ENCODE measurements at places on chromosomes 12 and 14. TPM values are rescaled to one million over a fixed set of nuclear protein-coding genes. Genes with fewer than 3 reads are reported as not detected.

The GALNT16 gene
- 1.7 TPM for total RNA-seq

The POTEM gene
- total RNA-seq: not detected

The MYL6B gene
- total RNA-seq: 21.9 TPM

The CAPZA3 gene
- not detected for total RNA-seq

The GLT1D1 gene
- total RNA-seq: not detected

The TTC7B gene
- 13.4 TPM for total RNA-seq

The KICS2 gene
- 5.7 TPM for total RNA-seq

The PAPOLA gene
- total RNA-seq: 159 TPM

The CISTR gene
- not detected for total RNA-seq

The CCDC175 gene
- total RNA-seq: 0.79 TPM

The VASH1 gene
- total RNA-seq: 5.6 TPM

The ANO2 gene
- 2.6 TPM for total RNA-seq

DNA sequence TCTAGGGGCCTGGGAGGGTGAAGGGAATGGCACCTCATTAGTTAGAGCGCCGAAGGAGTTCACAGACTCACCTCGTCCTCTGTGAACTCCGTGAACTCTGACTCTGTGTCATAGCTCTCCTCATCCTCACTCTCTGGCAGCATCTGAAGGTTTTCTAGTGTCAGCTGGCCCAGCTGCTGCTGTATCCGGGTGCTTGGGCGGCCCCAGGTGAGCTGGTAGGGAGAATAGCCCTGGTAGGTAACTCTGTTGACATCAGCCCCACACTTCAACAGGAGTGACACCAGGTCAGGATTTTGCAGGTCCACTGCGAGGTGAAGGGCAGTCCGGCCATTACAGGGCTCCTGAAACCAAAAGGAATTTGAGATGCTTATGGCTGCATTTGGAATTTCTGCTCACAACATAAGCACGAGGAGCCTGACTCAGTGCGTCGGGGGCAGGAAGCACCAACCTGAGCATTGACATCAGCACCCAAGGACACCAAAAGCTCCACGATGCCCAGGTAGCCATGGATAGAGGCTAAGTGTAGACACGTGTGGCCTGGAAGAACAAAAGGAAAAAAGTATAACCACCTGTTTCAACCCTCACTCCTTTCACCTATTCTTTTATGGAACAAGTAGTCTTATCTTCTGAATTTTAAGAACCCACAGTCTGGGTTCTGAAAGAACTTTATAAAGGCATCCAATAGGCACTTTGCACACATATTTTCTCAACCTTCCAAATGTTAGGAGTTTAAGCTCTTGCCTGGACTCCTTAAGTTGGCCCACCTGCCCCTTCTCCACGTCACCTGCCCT, 2.0 kb downstream of the NFKBIA start:
- DNase-seq: no peak

DNA sequence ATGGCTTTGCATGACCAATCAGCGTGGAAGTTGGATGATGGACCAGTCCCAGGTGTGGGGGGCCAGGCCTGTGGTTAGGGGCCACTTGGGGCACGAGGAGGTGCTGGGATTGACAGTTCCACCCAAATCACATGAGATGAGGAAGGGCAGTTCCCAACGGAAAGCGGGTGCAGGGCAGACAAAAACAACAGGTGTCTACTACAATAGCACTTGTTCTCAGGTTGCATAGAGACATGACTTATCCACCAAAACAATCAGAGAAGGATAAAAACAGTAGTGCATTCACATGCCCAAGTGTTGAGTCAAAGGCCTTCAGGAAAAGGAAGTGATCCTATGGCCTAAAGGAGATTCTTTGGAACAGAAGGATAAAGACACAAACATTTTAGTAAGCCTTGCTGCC, 14.6 kb upstream of the EIF2B2 start:
- no peak for DNase-seq

DNA sequence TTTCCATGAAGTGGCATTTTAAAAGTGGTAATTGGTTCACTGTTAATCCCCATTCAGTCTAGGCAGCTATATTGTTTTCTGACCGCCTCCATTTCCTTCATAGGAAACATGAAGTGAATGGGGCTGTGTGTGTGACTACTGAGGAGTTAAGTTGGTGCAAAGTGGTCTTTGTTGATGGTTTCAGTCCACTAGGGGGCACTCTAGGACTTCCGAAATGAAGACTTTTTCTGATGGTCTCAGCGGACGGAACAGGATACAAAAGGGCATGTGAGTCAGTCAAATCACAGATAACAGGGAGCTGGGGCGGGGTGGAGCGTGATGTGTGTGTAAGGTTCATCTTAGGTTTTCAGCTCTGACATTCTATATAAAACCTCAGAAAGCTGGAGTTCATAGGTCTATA, 240.1 kb upstream of the OR4E1 start:
- DNase-seq: peak; percentile 48

GRCh38 chr14:50953502-50953901, 9.2 kb upstream of the PYGL start:
- no peak for DNase-seq

DNA sequence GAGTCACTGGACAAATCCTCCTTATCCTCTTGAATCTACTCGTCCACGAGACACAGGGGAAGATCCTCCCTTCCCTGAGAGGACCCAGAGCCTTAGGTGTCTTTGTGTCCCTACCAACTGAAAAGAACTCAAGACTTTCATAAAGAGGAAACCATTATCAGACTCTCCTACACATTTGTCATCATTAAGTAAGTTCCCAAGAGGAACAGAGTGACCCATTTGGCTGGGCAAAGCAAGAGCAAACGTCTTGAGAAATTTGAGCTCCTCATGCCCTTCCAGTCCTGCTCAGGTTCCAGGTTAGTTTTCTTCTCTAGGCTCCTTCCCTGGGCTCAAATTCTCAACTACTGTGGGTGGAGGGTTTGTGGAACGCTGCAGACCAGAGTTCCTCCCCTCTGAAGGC, 5.7 kb downstream of the MLF2 start:
- no peak for DNase-seq

- DNase-seq: no peak
Measured at GRCh38 chr12:98401427-98401826, 114.0 kb upstream of the TMPO start.

- no peak for DNase-seq
Measured at GRCh38 chr12:66170606-66171005, 810 bp upstream of the TMBIM4 start.

- DNase-seq: no peak
Measured at GRCh38 chr14:102396521-102396920, 33.8 kb downstream of the TECPR2 start.

DNA sequence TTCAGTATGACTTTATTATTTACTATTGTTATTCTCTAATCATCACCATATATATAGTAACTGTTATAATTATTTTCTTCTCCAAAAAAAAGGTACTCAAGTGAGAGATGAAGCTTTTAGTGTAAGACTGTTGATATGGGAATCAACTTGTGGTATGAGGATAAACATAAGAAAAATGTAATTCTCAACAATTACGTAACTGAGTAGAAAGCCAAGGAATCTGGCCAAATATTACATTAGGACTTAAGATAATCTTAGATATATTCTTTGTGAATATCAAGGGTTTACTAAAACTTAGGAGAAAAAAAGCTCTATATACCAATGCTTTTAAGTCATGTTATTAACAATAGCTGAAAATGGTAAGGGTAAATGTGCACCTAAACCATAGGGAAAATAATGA, 13.3 kb downstream of the SENP1 start:
- no peak for DNase-seq

GRCh38 chr14:69141550-69141949, 11.4 kb downstream of the DCAF5 start:
- no peak for DNase-seq

DNA sequence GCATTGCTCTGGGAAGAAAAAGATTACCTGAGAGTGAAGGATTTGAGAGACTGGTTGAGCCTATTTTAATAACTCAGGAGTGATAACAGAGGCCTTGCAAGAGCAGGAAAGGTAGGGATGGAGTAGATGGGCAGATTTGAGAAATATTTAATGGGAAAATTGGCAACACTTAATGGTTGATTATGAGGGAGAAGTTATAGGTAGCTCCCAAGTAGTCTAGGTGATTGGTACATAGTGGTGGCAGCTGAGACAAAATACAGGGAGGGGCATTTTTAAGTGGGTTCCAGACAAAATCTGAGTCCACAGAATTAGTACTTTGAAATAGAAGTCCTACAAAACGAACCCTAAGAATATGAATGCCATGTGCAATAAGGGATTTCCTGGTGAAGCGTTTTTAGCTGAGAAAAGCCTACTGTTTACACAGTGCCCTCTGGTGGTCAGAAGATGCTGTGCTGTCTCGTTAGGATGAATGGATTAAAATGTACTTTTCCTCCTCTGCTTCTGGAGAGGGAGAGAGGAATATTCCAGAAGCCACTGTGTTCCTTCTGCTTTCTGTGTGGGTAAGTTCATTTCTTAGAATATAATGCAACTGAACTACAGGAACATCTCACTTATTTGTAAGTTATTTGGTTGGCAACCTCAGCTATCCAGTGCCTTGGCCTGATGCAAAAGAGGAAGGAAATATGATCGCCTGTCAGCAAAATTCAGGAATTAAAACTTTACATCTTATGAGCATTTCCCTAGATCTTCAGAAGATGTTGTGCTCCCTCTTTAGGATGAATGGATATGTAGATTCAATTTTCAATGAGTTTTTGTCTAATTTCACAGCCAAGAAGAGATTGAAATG, 6.5 kb downstream of the ZBTB1 start:
- DNase-seq: peak; percentile 82

DNA sequence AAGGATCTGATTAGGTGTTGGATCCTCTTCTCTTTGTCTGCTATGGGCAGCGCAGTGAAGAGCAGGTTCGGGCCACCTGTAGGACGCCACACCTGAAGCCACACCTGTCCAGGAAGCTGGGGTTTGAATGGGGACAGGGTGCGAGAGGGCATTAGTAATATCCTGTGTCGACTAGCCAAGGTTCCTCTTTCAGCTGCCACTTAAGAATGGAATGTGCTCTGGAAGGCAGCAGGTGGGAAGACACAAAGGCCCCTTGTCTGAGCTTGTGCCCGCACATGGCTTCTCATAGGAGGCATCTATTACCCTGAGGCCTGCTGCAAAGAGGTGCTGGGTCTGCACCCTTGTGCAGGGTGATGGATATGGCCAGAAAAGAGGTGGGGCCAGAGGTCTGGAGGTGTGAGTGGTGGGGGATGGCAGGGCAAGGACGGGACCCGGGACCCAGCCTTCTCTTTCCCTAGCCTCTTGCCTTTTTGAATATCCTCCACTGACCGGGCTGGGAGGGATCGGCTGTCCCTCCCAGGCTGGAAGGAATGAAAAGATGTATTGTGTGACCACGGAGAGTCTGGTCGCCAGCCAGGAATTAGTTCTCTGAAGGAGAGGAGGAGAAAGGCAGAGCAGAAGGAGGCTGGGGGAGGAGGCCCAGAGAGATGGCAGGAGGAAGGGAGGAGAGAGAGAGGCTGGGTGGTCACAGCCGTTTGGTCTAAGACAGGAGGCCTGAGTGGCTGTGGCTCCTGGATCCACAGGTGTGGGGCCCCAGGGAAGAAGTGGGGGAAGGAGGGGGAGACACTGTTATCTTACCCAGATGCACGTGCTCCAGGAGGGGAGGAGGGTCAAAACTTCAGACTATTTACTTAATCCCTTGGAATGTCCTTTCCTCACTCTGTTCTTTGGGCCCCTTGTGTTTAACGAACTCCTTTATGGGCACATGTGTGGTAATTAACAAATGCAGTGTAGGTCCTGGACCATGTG, 101.5 kb downstream of the SMOC1 start:
- no peak for DNase-seq

GRCh38 chr12:26369588-26369987, 174.2 kb downstream of the SSPN start:
- DNase-seq: no peak

DNA sequence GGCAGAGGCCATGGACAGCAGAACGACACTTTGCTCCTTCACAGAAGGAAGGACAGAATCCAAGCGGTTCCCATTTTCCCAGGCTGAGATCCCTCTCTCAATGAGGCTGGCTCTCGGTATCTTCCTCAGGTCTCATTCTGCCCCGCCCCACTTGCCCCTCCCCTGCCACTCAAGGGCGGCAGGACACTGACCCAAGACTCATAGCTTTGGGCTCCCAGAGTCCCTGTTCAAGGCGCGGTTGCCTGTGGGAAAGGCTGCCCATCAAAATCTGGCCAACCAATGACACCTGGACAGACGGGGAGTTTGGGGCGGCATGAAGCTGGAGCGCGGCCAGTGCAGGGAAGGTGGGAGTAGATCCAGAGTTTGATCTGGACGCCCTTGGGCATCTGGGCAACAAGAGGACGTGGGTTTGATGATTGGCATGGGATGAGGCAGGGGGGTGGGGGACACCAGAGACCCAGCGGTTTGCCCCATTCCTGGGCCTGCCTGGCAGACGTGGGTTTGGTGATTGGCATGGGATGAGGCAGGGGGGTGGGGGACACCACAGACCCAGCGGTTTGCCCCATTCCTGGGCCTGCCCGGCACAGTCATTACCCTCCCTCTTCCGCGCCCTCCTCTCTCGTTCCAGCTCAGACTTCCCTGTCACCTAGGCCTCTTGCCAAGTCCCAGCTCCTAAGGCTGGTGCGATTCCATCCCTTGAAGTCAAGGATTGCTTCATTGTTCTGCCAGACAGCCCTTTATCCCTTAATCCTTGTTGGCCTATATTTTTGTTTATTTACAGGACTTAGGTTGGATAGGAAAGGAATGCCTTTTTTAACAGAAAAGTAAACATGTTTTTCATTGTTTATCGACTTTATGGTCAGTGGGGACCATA, 92.1 kb downstream of the NINJ2 start:
- peak; percentile 79 for DNase-seq

DNA sequence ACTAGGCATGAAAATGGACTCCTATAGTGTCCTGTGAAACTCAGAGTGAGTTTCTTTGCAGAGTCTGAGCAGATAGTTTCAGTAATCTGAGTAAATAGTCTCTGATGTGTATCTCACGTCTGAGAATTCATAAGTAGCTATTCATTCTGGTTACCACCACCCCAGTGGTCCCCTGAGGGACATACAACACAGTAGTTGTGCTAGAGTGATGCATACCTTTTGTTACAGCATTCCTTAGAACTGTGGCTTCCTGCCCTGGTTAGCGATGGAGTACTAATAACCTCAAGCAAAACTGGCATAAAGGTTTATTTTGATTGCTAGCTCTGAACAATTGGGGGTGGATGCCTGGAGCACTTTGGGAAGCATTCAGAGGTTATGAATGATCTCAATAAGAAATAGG, 114.7 kb downstream of the DAAM1 start:
- no peak for DNase-seq

DNA sequence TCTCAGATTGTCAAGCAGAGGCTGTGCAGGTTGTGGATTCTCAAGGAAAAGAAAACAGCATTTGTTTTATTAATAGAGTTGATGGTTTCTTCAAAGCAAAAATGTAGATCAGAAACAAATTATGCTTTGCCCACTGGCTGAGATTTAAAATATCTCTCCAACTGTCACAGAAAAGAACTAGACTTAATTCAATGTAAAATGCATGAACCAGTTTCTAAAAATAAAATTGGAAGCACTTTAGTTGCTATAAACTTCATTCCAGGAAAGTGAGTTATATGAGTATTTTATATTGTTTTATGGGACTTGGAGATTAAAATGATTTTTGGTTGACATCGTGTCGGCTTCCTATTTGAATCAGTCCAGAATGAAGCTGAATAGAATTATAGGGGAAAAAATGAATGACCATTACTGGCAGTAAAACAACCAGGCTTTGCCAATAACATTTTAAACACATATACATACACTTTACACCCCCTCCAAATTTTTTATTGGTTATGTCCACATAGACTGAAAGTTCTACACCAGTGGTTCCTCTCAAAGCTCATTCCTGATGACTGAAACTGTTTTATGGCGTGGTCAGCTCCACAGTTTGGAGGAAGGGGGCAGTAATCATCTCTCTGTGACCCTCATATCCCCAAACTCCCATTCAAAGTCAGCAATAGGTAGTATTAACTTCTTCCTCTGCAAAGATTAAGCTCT, 55.5 kb upstream of the DAAM1 start:
- no peak for DNase-seq

- DNase-seq: no peak
Measured at GRCh38 chr14:80522936-80523335, 311.6 kb upstream of the DIO2 start.
